Peyer's patch (tissue), 4 donors: ENCODE measurements at places on chromosomes 16 and 17. TPM values are rescaled to one million over a fixed set of nuclear protein-coding genes. Genes with fewer than 3 reads are reported as not detected.
A peak's percentile ranks its signal among the peaks of the same experiment; 100 is the strongest.

The KCNJ12 gene
- 0.94 TPM for total RNA-seq

The SPNS2 gene
- 38.4 TPM for total RNA-seq

The SMIM22 gene
- total RNA-seq = 90.0 TPM

The KAT8 gene
- total RNA-seq = 80.5 TPM

The NECAB2 gene
- not detected for total RNA-seq

The TBC1D3G gene
- total RNA-seq = not detected

- no peaks in the 10 kb centered on the region for H3K36me3 ChIP-seq
- no peak within 1 kb of the TSS for H3K4me3 ChIP-seq
- no peak within 1 kb of the TSS for H3K27ac ChIP-seq
- H3K4me1 ChIP-seq = no peaks in the 10 kb centered on the region
- H3K27me3 ChIP-seq = no peaks in the 10 kb centered on the region
Measured at GRCh38 chr16:27066668-27067537, at the start of gene C16orf82. C16orf82 (plus strand) TSS chr16:27066927.

- peak overlapping the region; percentile 95 for H3K4me3 ChIP-seq
- peak overlapping the region; percentile 99 for H3K27ac ChIP-seq
- no peaks in the 10 kb centered on the region for H3K36me3 ChIP-seq
- peak; percentile 90 for DNase-seq
Measured at GRCh38 chr17:38703742-38704605, 1.1 kb upstream of the MLLT6 start.

DNA sequence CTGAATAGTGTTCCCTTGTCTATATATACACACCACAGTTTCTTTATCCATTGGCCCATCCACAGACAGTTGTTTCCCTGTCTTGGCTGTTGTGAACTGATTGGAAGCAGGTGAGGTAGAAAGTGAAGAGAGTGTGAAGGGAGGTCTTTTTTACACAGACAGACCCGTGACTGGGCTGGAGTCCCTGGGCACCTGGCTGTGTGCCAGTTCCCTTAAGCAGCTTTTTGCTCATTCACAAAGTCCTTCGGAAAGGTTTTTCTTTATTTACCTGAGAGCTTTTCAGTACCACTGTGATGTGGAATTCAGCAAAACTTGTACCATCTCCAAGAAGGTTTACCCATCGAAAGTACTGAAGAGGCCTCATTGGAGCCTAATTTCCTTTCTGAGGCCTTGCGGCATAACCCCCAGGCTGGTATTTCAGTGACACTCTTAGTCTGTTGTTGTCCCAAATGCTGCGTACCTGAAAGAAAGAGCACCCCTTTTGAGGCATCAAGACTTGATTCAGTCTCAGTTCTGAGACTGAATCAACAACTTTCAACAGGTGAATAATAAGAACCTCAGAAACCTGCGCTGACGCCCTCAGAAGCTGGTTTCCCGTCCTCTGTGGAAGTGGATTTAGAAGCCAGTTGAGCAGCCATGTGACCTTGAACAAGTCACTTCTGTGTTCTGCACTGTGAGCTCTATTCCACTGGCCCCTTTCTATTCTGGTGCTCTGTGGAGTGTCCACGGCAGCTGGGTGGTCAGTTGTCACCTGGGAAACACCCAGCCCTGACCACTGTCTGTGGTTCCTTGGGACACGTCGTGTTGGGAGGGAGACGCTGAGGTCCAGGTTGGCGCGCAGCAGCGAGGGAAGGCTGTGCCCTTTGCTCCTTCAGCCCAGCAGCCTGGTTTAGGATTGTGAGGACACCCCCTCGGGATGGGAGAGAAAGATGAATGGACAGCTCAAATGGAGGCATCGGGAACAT, 53.9 kb upstream of the CRISPLD2 start:
- no peak for DNase-seq
- no peaks in the 10 kb centered on the region for H3K27me3 ChIP-seq
- H3K27ac ChIP-seq = peak overlapping the region; percentile 48
- no peak overlapping the region for H3K4me3 ChIP-seq
- H3K36me3 ChIP-seq = no peaks in the 10 kb centered on the region

- H3K27me3 ChIP-seq = no peaks in the 10 kb centered on the region
- DNase-seq = no peak
- no peaks in the 10 kb centered on the region for H3K36me3 ChIP-seq
- peaks cover 4% of the 10 kb centered on the region for H3K4me1 ChIP-seq
- H3K4me3 ChIP-seq = no peak overlapping the region
- peak overlapping the region; percentile 37 for H3K27ac ChIP-seq
Measured at GRCh38 chr17:30340801-30341356, 7.0 kb upstream of the TMIGD1 start.

DNA sequence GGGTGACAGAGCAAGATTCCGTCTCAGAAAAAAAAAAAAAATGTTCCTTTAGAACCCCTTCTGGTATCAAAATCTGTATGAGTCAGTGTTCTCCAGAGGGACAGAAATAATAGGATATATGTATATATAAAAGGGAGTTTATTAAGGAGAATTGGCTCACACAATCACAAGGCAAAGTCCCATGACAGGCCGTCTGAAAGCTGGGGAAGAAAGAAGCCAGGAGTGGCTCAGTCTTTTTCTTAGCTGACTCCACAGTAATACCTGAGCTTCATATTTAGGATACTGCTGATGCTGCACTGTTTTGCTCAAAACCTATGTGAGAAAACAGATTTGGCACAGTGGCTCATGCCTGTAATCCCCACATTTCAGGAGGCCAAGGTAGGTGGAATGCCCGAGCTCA, 22.5 kb downstream of the ZZEF1 start:
- no peak for DNase-seq
- no peaks in the 10 kb centered on the region for H3K36me3 ChIP-seq
- no peak overlapping the region for H3K4me3 ChIP-seq
- no peak overlapping the region for H3K27ac ChIP-seq
- no peaks in the 10 kb centered on the region for H3K27me3 ChIP-seq

- no peaks in the 10 kb centered on the region for H3K27me3 ChIP-seq
- no peaks in the 10 kb centered on the region for H3K36me3 ChIP-seq
Measured at GRCh38 chr16:23194497-23195221, 12.1 kb downstream of the SCNN1G start.

DNA sequence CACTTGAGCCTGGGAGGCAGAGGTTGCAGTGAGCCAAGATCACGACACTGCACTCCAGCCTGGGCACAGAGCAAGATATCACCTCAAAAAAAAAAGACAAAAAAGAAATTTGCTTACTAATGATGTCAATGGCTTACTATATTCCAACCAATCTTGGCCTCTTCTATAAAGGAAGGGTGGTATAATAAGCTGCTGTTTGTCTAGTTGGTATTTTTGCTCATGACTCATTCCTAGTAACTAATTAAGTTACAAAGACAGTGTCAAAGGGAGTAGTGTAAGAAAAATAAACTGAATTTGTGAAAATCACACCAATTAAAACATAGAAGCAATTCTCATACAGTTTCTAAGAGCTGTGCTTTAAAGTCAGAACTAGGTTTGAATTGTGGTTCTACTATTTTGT, 82.5 kb downstream of the NLK start:
- H3K4me3 ChIP-seq = no peak overlapping the region
- H3K36me3 ChIP-seq = no peaks in the 10 kb centered on the region
- DNase-seq = no peak
- H3K4me1 ChIP-seq = no peaks in the 10 kb centered on the region
- no peak overlapping the region for H3K27ac ChIP-seq
